Left colon (tissue), 2 donors: ENCODE measurements at places on chromosomes 13 and 19.
A peak's percentile ranks its signal among the peaks of the same experiment; 100 is the strongest.

GRCh38 chr13:99307648-99308339 lies 595 bp upstream of the GPR183 start:
- DNase-seq = no peak

DNA sequence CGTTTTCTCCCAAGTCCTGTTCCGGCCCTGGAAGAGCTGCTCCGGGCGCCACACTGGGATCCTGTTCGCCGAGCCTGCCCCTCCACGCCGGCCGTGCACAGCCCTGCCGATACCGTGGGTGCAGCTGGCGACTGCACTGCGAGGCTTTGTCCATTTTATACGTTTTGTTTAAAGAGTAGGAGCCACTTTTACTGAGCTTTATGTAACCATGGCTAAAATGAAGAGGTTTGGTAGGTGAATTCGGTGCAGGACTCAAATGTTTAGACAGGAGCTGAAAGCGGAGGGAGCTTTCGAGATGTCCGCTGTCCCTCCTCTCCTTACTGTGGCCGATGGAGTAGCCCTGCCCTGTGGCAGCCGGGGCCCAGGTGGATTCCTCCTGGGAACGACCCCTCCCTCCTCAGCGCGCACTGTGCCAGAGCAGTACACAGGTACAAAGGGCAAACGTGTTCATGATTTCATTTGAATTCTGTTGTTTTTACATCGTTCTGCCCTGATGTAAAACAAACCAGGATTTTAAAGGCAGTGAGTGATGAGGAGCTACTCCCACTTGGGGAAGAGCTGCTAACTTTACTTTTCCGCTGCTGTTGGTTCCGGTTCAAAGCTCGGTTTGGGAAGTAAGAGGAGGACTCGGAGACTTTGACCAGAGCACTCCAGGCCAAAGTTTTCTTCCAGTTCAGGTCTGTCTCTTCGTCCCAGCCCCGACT lies 1.7 kb downstream of the COL4A2 start:
- no peak for DNase-seq

DNA sequence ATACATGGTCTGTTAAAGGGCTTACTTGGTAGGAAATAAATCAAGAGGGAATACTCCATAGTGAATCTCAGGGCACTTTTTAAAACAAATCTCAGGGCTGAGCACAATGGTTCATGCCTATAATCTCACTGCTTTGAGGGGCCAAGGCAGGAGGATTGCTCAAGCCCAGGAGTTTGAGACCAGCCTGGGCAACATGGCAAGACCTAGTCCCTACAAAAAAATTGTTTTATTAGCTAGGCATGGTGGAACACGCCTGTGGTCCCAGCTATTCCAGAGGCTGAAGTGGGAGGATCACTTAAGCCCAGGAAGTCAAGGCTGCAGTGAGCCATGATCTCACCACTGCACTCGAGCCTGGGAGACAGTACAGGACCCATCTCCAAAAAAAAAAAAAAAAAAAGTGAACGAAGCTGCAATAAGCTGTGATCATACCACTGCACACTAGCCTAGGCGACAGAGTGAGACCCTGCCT lies 25.2 kb downstream of the ABCC4 start:
- no peak for DNase-seq

- DNase-seq = no peak
Measured at GRCh38 chr19:55491546-55492360, 3.5 kb downstream of the SSC5D start.

GRCh38 chr13:38848360-38848759 lies 142.3 kb downstream of the STOML3 start:
- no peak for DNase-seq

DNA sequence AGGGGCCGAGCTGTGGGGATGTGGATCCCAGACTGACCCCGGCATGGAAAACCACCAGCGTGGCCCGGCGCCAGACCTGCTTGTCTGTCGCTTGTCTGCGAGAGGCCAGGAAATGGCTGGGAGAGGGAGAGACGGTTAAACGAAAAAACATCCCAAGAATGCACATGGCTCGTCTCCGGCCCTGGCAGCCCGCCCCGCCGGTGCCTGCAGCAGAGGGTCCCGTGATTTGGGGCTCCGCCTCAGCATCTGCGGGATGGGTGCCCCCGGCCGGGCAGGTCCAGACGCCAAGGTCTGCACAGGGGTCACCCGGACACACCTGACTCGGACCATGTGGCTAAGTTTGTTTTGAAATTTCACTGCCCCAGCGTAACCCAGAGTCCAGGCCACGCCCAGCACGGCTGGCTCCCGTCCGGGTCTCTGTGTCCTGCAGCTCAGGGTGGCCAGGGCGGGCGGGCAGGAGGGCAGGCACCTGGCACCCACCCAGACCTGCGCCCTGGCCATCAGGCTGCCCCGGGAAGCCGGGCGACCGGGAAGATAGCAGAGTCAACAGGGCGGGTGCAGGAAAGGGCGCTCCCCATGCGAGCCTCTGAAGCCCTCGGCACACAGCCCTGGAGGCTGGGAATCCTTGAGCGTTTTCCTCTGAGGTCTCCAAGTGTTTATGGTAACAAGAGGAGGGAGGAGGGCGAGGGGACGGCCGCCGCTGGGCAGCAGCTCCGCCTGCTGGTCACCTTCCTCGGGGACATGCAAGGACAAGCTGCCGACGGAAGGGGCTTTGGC lies 103.2 kb downstream of the GADD45B start:
- DNase-seq = peak; percentile 85
